Stimulated activated CD8-positive, alpha-beta memory T cell treated with anti-CD3 and anti-CD28 coated beads, Interleukin-15, amount 100 ng/mL, for 24 hours (primary cell): ENCODE measurements at places on chromosomes 5 and 9.

- no peak for DNase-seq
Measured at GRCh38 chr5:157115012-157115411, 6.2 kb upstream of the HAVCR2 start.

DNA sequence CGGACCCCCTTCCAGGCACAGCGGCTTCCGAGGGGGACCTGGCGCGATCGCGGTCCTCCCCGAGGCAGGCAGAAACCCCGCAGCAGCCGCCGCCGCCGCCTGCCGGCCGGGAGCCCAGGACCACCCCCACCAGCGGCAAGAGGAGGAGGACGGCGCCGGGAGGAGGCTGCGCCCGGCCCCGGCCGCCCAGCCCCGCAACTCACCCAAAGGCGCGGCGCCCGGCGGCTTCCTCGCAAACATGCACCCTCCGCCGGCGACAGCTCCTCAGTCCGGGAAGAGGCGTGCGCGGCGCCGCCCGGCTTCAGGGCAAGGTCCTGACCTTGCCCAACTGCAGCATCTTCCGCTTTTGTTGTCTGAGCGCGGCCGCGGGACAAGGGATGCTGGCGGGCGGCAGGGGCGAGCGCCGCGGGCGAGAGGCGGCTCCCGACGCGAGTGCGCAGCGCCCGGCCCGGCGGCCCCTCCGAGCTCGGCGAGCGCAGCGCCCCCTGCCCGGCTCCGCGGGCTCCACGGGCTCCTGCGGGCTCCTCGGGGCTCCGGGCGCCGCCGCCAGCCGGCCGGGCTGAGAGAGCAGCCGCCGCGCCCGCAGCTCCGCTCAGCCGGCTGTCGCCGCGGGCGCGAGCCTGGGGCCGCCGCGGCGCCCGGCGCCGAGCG, 507 bp downstream of the CTNND2 start:
- DNase-seq = no peak

- DNase-seq = no peak
Measured at GRCh38 chr9:20725675-20726074, 41.6 kb downstream of the FOCAD start.

GRCh38 chr5:149126906-149127305, 14.4 kb upstream of the ABLIM3 start:
- DNase-seq = no peak

- DNase-seq = no peak
Measured at GRCh38 chr5:75466006-75466716, 45.3 kb downstream of the CERT1 start.

DNA sequence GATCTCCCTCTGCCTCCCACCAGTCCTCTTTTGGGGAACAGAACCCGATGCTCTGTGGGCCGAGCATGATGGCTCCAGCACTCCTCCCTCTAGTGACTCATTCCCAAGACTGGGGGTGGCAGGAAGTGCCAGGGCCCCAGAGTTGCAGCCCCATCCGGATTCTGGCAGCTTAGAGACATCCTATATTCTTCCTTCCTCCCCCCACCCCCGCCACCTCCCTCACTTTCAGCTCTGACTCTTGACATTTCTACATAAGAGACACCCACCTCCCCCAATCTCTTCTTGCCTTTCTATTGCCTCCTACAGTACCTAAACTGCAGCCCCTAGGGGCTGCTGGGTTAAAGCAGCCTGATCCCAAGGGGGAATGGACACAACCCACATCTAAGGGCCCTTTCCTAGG, 47.1 kb upstream of the MATR3 start:
- DNase-seq = peak; percentile 18

GRCh38 chr5:78727786-78728761, 79.5 kb upstream of the LHFPL2 start:
- no peak for DNase-seq

DNA sequence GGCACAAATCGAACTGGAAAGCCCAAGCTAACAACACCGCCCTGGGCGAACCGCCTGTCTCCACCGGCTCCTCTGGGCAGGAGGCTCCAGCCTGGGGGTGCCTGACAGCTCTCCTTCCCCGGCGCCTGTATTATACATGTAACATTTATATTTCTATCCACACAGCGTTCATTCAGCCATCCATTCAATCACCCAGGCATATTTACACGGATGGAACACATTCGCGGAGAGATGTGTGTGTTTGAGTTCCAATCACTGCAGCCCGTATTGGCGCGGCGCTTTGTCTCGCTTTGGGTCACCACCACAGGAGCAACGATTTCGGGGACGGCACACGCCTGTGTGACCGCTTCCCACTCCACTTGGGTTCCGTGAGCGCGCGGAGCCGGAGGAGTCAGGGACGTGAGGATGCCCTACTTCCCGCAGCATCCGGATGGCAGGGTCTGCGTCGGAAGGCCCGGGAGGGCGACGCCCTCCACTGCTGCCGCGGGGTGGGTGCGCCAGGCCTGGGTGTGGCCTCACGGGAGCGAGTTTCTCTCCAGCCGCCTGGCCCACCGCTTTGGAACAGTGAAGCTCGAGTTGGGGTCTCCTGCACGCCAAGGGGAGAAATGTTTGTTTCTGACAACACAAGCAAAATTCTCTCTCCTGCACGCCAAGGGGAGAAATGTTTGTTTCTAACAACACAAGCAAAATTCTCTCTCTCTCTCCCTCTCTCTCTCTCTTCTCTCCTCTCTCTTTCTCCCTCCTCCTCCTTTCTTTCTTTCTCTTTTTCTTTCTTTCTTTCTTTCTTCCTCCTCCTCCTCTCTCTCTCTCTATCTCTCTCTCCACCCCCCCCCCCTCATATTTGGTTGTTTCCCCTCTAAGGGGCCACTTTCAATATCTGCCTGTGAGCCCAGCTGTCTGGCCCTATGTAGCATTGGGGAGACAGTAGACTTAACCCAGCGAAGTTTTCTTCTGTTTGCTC, 1.1 kb upstream of the SV2C start:
- DNase-seq = no peak

DNA sequence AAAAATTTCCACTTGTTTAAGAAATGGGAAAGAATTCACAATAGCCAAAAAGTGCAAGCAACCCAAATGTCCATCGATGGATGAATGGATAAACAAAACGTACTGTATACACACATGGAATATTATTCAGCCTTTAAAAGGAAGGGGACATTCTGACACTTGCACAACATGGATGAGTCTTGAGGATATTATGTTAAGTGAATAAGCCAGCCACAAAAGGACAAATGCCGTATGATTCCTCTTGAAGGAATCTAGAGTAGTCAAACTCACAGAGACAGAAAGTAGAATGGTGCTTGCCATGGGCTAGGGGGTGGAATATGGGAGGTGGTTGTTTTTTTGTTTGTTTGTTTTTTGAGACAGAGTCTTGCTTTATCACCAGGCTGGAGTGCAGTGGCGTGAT, 3.8 kb upstream of the ATP6V0E1 start:
- DNase-seq = no peak

DNA sequence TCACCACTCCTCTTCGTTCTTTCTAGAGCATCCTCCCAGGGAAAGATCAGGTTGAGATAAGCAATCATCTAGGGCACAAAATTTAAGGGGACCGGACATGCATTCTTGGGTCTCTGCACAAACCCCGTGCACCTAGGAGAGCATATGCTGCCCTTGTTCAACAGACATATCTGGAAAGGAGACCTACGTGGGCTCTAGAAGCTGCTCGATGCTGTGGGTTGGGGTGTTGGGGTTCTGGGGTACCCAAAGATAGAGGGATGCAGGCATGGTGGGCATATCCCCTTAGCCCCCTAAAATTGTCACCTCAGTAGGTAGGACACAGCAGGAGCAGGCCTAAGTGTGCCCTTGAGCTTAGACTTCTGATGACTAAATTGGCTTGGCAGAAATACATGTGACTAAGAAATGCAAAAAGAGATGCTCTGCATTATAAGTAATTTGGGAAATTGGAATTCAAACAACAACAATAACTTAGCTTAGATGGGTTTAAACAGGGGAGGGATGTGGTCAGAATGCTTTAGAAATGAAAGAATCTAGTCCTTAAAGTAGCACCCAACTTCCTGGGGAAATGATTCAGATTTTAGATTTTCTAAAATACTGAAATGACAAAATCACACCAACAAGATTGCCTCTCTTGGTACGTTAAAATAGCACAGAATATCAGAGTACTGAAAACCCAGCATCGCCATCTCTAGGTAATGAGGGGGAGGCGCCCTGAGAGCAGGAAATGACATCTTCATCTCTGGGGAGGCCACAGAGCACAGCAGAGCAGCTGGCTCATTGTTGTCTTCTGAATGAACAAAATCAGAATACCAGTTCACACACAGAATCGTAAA, 172.3 kb downstream of the GNA14 start:
- DNase-seq = no peak

DNA sequence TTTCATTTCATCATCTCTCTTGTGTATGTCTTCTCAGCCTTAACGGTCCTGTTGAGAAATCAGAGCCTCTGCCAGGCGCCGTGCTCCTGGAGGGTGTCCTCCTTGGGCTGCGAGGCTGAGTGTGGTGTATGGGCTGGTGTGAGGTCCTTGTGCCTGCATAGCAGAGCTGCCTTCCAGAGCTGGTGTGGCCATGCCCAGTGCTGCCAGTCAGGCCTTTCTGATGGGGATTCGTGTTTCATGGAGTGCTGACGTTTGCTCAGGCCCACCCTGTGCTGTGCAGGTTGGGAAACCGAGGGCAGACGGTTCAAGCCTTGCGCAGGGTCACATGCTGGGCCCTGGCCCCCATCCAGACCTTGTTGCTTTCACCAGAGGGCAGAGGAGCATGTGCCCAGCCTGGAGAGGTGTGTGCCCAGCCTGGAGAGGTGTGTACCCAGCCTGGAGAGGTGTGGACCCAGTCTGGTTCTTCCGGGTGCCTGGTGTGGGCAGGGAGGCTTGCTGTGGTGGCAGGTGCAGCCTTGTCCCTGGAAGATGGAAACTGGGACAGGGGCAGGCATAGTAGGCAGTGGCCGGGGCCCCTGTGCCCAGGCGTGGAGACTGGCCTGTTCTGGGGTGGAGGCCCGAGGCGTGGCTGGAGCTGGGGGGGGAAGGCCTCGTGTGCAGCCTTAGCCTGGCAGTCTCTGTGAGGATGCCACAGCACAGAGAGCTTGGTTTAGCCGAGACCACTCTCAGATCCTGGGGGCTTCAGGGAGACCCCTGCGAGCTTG, 84.0 kb downstream of the RXRA start:
- no peak for DNase-seq

GRCh38 chr5:111733571-111733970, 23.4 kb downstream of the NREP start:
- no peak for DNase-seq

DNA sequence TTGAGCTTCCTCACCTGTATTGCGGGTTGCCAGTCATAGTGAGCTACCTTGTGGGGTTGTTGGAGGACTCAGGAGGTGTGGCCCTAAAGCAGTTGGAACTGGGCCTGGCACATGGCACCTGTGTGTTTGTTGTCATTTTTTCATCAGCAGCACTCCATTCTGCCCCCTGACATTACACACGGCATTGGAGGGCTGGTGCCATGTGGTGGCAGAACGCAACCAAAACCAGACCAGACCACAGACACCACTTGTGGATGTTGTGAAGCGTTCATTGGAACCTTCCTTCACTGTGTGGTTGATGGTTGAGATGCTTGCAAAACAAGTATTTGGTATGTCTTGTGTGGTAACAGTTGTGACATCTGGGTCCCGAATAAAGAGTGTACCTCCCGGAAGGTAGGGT, 113.2 kb upstream of the ERCC6L2 start:
- no peak for DNase-seq

GRCh38 chr5:139395844-139396640, 1.1 kb upstream of the PROB1 start:
- DNase-seq = no peak

DNA sequence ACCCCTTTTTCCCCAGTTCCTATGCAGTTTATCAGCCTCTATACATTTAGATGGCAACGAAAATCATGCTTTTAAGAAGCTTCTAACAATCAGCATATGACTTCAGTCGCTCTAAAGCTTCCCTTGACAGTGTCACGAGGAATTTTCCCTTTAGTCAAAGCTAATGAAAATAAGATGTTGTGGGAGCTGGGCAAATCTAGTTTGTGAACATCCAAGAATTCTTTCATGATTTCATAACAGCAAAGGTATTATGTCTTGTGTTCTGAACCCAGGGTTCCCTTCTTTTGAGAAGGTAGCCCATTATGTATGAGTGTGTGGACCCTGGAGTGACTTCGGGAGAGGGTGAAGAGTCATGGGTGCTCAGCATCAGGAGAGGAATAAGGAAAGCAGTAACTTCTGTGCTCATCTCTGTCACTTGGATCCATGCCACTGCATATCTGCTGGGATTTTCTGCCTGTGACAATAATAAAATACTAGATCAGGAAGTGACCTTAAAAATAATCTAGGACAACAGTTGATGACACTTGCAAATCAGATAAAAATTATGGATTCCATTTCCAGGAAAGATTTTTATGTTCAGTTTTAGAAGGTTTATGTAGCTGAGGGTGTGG, 102.4 kb downstream of the PCSK1 start:
- no peak for DNase-seq

- DNase-seq = no peak
Measured at GRCh38 chr5:123099514-123100151, 10.6 kb downstream of the PRDM6 start.
